ENCODE measurements at places on chromosomes 1 and 21. TPM values are rescaled to one million over a fixed set of nuclear protein-coding genes. Genes with fewer than 3 reads are reported as not detected.

GRCh38 chr1:233393926-233394680 is 66.6 kb downstream of the MAP3K21 start:
- no peak for DNase-seq
- no peaks in the 10 kb centered on the region for H3K36me3 ChIP-seq
- H3K27ac ChIP-seq: no peak overlapping the region
- H3K4me3 ChIP-seq: no peak overlapping the region
- H3K27me3 ChIP-seq: no peaks in the 10 kb centered on the region

DNA sequence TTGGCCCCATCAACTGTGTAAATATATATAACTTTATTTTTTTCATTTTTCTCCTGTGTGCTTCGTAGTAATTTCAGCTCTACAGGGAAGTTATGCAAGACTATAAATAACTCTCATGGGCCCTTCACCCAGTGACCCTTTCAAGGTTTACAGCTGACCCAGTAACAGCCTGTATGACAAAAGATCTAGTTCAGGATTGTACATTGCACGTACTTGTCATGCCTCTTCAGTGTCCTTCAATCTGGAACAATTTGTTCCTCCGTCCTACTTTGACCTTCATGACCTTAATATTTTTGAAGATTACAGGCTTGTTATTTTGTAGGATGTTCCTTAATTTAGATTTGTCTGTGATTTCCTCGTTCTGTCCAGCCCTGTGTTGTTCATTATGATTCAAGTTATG is 40.5 kb downstream of the BRINP2 start:
- no peaks in the 10 kb centered on the region for H3K36me3 ChIP-seq
- no peaks in the 10 kb centered on the region for H3K4me1 ChIP-seq
- H3K4me3 ChIP-seq: no peak overlapping the region
- no peak for DNase-seq
- H3K27ac ChIP-seq: no peak overlapping the region

DNA sequence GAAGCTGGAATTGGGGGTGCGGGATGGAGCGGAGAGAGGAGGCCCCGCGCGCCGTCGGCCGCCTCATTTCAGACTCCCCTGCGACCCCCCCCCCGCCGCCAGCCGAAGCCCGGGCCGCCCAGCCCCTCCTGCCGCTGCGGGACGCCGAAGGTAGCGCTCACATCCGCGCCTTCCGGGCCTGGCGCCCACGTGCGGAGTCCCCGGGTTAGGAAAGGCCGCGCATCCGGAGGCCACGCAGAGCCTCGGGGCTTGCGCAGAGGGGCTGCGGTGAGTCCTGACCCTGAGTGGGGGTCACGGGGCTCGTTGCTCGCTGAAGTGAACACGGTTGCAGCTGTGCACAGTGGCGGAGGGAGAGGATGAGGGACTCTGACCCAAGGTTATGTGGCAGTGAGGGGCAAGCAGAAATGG is 552 bp upstream of the ZNF496 start:
- H3K4me1 ChIP-seq: peaks cover 9% of the 10 kb centered on the region
- H3K36me3 ChIP-seq: peaks cover 16% of the 10 kb centered on the region
- peak; percentile 80 for DNase-seq
- H3K27me3 ChIP-seq: no peaks in the 10 kb centered on the region

- peaks cover 2% of the 10 kb centered on the region for H3K27me3 ChIP-seq
- H3K36me3 ChIP-seq: no peaks in the 10 kb centered on the region
- H3K27ac ChIP-seq: no peak overlapping the region
- H3K4me1 ChIP-seq: no peaks in the 10 kb centered on the region
- no peak overlapping the region for H3K4me3 ChIP-seq
Measured at GRCh38 chr21:45595574-45596295, 47.8 kb upstream of the PCBP3 start.

DNA sequence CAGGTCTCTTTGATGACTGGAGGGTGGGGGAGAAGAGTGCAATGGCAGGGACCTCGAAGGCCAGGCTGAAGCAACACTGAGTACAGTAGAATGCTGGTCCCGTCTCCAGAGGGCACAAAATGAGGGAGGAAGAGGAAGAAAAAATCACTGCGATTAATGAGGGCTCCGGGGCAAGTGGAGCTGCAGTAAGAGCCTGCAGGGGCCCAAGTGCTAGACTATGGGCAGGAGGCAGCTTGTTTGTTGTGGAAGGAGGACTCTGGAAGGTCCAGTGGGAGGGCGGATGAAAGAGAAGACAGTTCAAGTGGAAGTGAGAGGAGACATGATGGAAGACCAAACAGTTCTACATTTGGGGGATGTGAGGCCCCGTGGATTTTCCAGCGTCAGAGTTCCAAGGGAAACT is 17.4 kb downstream of the TMCC2 start:
- DNase-seq: no peak
- no peak overlapping the region for H3K27ac ChIP-seq
- H3K4me3 ChIP-seq: no peak overlapping the region

DNA sequence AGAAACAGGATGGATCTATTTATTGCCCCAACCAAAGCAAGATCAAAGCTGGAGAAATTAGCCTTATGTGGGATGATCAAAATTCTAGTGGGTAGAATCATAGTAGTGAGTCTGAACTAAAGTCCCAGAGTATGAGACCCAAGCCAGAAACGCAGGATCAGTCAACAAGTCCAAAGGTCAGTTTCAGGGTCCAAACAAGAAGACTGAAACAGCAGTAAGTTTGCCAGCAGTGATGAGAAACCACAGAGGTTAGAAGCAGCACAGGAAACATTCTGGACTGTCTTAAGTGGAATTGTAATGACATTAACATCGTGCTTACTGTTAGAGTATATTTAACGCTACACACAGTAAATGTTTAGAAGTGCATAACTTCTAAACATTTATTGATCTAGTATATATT is 251.0 kb downstream of the LRRIQ3 start:
- peak; percentile 3 for DNase-seq
- H3K4me1 ChIP-seq: no peaks in the 10 kb centered on the region
- no peak overlapping the region for H3K27ac ChIP-seq
- H3K27me3 ChIP-seq: no peaks in the 10 kb centered on the region
- no peak overlapping the region for H3K4me3 ChIP-seq
- no peaks in the 10 kb centered on the region for H3K36me3 ChIP-seq

DNA sequence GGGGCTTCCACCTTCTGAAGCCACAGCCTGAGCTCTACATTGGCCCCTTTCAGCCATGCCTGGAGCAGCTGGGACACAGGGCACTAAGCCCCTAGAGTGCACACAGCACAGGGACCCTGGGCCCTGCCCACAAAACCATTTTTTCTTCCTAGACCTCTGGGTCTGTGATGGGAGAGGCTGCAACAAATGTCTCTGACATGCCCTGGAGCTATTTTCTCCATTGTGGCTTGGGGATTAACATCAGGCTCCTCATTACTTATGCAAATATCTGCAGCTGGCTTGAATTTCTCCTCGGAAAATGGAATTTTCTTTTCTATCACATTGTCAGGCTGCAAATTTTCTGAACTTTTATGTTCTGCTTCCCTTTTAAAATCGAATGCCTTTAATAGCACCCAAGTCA is 795.7 kb downstream of the LTN1 start:
- H3K4me3 ChIP-seq: no peak overlapping the region
- H3K27ac ChIP-seq: no peak overlapping the region
- no peaks in the 10 kb centered on the region for H3K27me3 ChIP-seq
- no peak for DNase-seq
- H3K4me1 ChIP-seq: no peaks in the 10 kb centered on the region

DNA sequence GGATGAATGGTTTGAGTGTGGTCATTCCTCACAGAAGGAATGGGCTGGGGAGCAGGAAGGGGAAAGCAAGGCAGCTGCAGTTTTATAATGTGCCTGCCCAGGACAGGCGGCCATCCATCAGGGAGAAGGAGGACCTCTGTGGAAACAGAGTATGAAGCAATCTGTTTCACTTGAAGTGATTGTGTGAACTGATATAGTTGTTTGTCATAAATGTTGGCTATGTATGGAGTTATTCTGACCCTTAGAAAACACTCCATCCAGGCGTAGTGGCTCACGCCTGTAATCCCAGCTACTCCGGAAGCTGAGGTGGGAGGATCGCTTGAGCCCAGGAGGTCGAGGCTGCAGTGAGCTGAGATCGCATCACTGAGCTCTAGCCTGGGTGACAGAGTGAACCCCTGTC is 46.5 kb downstream of the NENF start:
- H3K4me3 ChIP-seq: no peak overlapping the region
- H3K4me1 ChIP-seq: peaks cover 8% of the 10 kb centered on the region
- DNase-seq: no peak
- H3K27me3 ChIP-seq: no peaks in the 10 kb centered on the region

DNA sequence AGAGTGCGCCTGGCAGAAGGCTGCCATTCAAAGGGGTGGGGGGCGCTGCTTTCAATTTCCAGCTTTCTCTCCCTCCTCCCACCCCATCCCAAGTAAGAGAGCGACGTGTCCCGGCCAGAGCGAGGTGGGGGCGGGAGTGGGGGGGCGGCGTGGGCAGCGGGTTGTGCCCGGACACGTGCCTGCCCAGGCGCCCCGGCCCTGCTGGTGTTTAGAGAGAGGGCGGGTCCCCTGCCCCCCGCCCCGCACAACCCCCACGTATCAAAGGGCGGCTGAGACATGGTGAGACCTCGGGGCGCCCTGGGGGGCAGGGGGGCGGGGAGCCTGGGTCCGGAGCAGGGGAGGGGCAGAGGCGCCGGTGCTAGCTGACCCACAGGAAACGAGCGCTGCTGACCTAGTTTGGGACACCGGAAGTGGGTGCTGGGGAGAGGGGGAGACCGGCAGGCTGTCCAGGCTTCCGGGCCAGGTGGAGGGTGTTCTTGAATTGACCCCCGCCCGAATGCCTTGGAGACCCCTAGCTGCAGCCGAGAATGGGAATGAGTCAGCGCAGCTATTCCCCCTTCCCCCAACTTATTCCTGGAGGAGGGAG is 1.3 kb downstream of the ZBTB7B start:
- peak overlapping the region; percentile 97 for H3K27ac ChIP-seq
- peak overlapping the region; percentile 82 for H3K4me3 ChIP-seq
- no peaks in the 10 kb centered on the region for H3K27me3 ChIP-seq
- DNase-seq: peak; percentile 86
- H3K4me1 ChIP-seq: peaks cover 36% of the 10 kb centered on the region

DNA sequence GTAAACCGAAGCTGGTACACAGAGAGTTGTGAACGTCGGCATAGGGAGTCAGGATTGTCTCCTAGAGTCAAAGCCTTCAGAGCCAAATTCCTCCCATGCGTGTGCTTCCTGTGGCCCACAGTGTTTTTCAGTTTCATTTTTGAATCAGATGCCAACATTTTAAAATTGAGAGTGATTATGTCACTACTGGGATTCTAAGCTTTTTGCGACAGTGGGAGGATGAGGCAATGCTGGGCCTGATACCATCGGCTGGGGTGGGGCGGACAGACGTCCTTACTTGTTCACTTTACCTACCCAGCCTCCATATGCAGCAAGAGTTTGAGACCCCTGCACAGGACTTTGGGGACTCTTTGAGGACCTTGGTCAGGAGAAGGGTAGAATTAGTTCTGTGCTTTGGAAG is 1.3 kb upstream of the KLHDC7A start:
- no peaks in the 10 kb centered on the region for H3K36me3 ChIP-seq
- H3K27ac ChIP-seq: peak overlapping the region; percentile 97
- no peak for DNase-seq
- peaks cover 24% of the 10 kb centered on the region for H3K4me1 ChIP-seq

- H3K27me3 ChIP-seq: no peaks in the 10 kb centered on the region
- peak; percentile 74 for DNase-seq
- H3K27ac ChIP-seq: no peak overlapping the region
- H3K4me1 ChIP-seq: no peaks in the 10 kb centered on the region
Measured at GRCh38 chr21:17371450-17371849, 141.4 kb upstream of the CXADR start.

DNA sequence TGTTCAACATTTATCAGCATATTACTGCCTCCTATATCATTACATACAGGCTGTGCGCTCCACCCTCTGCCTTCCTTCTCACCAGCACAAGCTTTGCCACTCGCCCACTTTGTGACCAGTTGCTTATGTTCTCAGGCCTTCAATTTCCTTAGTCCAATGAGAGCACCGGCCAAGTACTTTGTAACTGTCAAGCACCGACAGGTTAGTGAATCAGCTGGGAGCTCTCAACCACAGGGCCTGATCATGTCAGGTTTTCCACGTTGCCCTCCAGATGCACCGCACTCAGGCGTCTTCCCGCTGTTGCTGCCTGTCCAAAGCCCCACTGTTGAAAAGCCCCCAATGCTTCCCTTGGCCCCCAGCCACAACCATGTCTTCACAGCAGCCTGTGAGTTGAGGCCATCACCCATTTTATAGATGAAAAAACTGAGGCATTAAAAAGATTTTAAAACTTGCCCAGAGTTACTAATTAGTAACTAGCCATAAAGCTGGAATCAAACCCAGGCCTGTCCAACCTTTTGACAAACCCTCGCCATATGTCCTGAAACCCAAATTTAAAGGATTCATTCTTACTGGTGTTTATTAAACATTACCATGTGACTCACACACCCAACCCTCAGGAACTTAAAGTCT is 3.4 kb upstream of the KCNN3 start:
- H3K4me1 ChIP-seq: no peaks in the 10 kb centered on the region
- no peak overlapping the region for H3K4me3 ChIP-seq
- peaks cover 3% of the 10 kb centered on the region for H3K27me3 ChIP-seq
- DNase-seq: no peak
- H3K27ac ChIP-seq: no peak overlapping the region

DNA sequence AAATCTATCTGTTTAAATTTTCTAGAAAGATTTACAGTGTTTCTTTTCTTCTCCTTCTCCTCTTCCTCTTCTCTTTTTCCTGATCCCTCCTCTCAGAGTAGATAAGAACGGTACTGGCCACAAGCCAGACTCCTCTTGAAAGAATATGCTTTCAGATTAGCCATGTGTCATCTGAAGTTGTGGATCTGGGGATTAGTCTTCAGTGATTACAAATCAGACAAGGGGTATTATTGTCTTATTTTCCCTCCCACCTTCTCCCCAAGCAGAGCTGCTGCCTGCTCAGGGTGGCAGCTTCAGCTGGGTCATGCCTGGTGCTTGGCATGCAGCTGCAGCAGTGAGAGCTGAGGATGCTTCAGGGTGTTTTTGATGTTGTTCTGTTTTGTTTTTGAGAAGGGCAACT is 42.7 kb downstream of the SGIP1 start:
- H3K36me3 ChIP-seq: no peaks in the 10 kb centered on the region
- no peaks in the 10 kb centered on the region for H3K27me3 ChIP-seq
- H3K4me3 ChIP-seq: no peak overlapping the region
- peak; percentile 8 for DNase-seq

GRCh38 chr1:200240656-200241055 is 169.2 kb downstream of the ZNF281 start:
- DNase-seq: no peak
- H3K36me3 ChIP-seq: no peaks in the 10 kb centered on the region
- H3K4me3 ChIP-seq: no peak overlapping the region
- peaks cover 2% of the 10 kb centered on the region for H3K27me3 ChIP-seq
- no peak overlapping the region for H3K27ac ChIP-seq

- H3K4me3 ChIP-seq: no peak overlapping the region
- H3K27me3 ChIP-seq: no peaks in the 10 kb centered on the region
- H3K27ac ChIP-seq: no peak overlapping the region
- DNase-seq: no peak
- H3K4me1 ChIP-seq: peaks cover 2% of the 10 kb centered on the region
Measured at GRCh38 chr21:39029086-39029755, 154.0 kb downstream of the PSMG1 start.

Gene WDR64
- total RNA-seq: not detected

Gene HFM1
- 1.2 TPM for total RNA-seq

Gene DAB1
- total RNA-seq: 2.3 TPM

Gene ZNF683
- total RNA-seq: 0.25 TPM

Gene GLIS1
- 3.3 TPM for total RNA-seq

Gene HSPB7
- 29.1 TPM for total RNA-seq

Gene SELE
- 4.5 TPM for total RNA-seq

Gene COL8A2
- 6.4 TPM for total RNA-seq

Gene STUM
- 1.6 TPM for total RNA-seq

Gene THBS3
- total RNA-seq: 33.0 TPM

Data from kidney (tissue), 22 donors.